Heart left ventricle (tissue), 16 donors: ENCODE measurements at places on chromosomes 4 and X.
A peak's percentile ranks its signal among the peaks of the same experiment; 100 is the strongest.

GRCh38 chrX:15500497-15500966, at the start of gene BMX:
Gene BMX, plus strand, starts transcription at chrX:15500807. Its CDS starts 7,547 bp downstream, at chrX:15508354.
- peak; percentile 30 for DNase-seq

GRCh38 chr4:99885063-99885664, 9.1 kb downstream of the LAMTOR3 start:
- DNase-seq: no peak

DNA sequence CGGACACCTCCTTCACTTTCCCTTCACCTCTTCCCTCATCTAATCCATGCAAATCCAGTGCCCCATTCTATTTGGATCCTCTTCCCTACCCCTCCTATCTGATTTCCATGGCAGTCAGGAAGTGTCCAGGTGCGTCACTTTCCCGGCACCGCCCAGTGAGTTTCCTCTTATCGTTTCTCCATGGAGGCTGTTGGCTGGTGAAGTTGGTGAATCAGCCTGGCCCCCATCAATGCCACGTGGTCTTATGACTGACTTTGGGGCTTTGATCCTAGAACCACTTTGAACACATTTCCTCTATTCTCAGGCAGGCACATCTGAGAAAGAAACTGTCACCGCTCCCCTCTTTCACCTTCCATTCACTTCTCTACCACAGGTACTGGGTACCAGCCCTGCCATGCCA, 137.8 kb downstream of the CEP135 start:
- no peak for DNase-seq

GRCh38 chrX:118348186-118348810, 2.4 kb downstream of the WDR44 start:
- no peak for DNase-seq

DNA sequence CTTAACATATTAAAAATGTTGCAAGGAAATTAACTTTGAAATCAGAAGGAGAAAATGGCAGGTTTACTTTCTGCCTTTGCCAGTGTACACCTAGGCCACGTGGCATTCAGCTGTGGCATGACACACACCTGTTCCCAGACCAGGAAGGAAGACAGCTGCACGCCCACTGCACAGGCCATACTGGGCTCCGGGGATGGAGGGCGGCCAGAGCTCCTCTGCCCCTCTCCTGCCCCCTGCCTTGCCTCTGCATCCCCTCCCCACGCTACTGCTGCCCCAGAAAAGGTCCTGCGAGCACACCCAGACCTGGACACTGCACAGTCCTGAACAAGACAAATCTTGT, 68.4 kb downstream of the GATB start:
- DNase-seq: no peak

DNA sequence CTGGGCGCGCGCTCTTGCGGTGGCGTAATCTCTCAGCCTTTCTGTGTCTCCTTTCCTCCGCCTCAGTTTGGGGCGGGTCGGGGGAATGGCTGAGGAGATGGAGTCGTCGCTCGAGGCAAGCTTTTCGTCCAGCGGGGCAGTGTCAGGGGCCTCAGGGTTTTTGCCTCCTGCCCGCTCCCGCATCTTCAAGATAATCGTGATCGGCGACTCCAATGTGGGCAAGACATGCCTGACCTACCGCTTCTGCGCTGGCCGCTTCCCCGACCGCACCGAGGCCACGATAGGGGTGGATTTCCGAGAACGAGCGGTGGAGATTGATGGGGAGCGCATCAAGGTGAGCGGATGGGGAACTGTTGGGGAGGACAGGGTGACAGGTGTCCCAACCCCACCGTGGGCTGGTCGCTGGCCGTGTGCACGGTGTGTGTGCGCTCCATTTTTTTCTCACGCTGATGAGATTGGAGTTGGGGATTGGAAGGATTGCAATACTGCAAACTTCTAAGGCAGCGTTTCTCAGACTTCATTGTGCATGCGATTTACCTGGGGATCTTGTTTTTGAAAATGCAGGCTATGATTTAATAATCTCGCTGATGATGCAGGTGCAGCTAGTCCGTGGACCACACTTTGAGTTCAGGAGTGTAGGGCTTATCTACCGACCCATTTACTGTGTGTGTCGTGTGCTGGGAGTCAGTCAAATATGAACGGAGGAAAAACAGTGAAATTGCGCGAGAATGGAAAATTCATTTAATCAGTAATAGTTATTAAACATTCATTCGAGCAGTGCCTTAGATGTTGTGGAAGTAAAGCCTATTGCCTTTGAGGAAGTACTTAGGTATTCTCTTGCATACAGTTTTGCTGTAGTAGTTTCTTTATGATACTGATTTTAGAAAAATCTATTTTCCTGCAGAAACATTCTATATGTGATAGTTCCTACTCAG, at the start of gene RAB33B:
TSS of gene RAB33B (plus strand) at position 11 of the 935 bp plus-strand sequence. CDS start at position 86, 75 bp downstream.
- no peak for DNase-seq

- DNase-seq: no peak
Observed at GRCh38 chr4:175536852-175537453, 275.1 kb downstream of the GPM6A start.

- DNase-seq: no peak
Observed at GRCh38 chrX:145099204-145099603, 148.1 kb upstream of the SPANXN1 start.

GRCh38 chrX:54695816-54696487, 102.1 kb downstream of the ITIH6 start:
- DNase-seq: no peak

GRCh38 chr4:182245541-182246215, 2.5 kb downstream of the TENM3 start:
- no peak for DNase-seq

GRCh38 chr4:1614854-1615595, 69.1 kb downstream of the FAM53A start:
- no peak for DNase-seq

DNA sequence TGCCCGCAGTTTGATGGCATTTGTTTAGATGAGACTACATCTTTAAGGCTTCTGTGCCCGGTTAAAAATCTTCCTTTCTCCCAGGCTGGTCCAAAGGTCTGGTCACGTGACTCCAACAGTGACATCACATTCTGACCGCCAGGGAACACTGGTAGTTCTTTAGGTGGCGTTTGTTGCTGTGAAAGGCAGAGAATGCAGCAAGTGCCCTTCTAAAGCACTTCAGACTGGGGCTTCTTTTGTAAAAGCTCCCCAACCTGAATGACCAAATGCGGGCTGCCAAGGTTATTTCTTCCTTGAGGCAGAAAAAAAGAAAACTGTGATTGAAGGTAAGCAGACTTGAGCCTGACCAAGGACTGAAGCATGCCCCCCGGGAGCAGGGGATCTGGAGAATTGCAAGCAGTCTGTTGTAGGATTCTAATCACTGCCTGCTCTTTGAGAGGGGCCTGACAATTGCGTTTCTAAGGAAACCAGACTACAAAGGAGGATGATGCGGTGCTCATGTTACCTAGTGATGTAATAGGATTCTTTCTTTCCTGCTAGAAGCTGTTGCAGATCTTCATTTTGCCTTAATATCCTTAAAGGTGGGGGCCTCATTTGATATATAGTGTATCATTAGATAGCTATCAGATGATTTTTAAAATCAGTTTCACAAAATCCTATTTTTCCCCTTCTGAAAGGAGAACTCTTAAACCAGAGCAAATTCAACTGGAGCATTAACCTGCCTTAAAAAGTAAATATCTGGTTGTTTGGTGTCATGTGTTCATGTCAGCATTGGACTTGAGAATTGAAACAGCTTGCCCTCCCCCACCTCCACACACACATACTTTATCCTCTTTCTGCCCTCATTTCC, 133.1 kb downstream of the AKAP4 start:
- DNase-seq: no peak

DNA sequence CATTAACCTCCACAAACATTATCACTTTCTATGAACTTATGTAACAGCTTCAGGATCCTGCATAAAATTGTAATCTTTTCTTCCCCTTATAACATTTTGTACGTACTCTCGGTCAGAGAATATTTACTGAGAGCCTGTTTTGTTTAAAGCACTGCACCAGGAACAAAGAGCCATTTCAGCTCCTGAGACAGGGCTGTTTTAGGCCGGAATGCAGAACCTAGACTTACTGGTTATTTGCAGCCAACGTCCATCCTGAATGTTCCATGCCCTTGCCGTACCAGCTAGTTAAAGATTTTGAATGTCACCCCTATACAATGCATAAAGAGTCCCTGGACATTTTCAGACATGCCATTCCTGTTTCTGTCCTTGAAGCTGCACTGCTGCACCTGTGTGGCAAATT, 248.8 kb downstream of the PCDH7 start:
- no peak for DNase-seq

GRCh38 chr4:167021545-167022155, 212.6 kb downstream of the SPOCK3 start:
- DNase-seq: peak; percentile 34

DNA sequence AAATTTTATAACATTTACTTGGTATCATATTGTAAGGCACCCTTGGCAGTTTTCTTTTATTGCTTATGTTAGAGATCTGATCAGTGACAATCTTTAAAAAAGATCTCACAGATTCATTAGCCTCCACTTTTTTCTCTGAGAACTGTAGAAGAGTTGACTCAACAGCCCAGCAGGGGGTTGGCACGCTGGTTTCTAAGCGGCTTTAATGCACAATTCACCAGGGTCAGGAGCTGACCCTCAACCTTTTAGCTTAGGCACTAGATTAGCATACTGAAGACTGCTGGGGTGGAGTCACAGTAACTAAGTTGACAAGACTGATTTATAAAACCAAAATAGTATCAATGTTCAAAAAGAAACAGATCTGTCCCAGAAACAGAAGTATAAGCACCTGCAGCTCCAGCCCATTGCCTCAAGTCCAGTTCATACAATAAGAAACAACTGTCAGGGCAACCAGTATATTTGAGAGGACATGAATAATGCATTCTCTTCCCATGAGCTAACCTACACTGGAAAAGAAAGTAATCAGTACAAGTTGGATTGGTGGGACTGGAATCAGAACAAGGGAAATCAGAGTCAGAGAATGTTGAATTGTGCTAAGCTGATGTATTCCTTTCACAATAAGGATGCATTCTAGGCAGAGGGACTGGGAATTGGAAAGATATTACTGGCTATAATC, 77.6 kb downstream of the PDE5A start:
- DNase-seq: no peak

- no peak for DNase-seq
Observed at GRCh38 chrX:118724775-118725174, 2.6 kb upstream of the IL13RA1 start.

DNA sequence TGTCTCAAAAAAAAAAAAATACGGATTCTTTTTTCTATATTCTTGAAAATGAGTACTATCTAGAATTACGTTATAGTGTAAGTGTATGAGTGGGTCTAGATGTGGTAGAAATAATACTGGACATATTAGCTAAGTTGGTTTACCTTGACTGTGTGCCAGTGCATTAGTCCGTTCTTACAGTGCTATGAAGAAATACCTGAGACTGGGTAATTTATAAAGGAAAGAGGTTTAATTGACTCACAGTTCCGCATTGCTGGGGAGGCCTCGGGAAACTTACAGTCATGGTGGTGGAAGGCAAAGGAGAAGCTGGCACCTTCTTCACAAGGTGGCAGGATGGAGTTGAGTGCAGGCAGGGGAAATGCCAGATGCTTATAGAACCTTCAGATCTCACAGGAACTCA, 92.4 kb downstream of the ARHGAP10 start:
- no peak for DNase-seq

- DNase-seq: no peak
Observed at GRCh38 chr4:91963486-91963885, 340.3 kb upstream of the GRID2 start.

DNA sequence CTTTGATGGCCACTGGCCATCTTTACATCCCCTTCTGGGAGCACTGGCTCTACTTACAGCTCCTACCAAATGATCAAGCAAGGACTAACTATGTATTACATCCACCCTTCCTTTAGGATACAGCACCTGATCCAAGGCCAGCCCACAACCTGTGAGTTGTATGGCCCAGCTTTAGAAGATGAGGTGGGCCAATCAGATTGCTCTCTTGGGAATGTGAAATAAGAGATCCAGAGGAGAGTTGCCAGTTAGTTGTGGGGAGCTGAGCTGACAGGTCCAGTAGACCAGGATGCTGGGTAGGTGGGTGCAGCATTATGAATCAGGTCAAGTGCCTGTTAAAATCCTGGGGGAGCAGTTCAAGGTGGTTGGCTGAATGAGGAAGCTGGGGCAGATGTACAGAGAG, 111.5 kb downstream of the GNL3L start:
- DNase-seq: no peak

DNA sequence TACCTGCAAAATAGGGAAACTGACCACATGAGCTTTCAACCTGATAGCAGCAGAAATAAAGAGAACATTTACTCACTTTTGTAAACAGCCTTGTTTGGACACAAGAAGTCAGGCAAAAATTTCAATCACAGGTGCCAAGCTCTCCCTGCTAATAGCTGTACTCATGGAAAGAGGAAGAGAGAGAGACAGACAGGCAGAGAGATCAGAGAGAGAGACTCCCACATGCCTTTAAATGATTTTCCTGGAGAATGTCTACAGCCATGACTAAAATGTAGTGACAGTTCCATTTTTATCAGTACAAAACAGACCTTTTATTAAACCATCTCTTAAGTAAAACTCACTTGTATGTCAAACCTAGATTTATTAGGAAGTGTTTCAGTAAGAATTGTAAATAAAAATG, 752.9 kb downstream of the TRAM1L1 start:
- DNase-seq: no peak

- DNase-seq: no peak
Observed at GRCh38 chrX:84189125-84189524, 1.1 kb upstream of the RPS6KA6 start.

DNA sequence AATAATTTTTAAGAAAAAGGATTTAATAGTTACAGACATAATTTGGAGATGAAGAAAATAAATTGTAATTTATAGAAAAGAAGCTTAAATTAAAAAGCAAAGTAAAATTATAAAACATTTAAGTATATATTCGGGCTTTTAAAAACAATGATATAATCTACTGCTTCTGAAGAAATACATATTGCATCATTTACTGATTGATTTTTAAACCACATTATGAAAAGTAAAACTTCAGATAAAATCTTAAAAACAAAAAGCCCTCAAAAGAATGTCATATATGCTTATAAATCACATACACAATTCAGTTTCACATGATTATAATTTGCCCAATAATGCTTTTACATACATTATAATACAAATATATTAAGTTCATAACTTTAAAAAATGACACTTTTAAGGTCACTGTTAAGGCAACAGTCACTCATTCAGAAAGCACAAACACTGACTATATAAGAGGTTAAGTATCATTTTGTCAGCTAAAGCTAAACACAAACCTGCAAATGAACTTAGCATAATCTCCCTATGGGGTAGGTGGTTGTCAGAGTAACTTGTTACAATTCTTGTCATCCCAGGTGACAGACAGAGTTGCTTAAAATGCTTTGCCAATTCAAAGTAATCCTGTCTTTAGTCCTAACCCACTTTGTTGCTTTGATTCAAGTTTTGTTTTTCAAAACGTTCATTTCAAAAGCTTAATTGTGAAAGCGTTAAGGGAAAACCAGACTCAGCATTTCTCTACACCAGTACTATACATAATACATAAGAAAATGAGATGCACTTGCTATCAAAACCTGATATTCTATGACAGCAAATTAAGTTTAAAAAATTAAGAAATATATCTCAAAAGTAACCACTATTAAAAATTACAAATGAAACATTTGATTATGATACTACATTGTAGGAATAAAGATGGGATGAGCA, 90.6 kb upstream of the MAB21L2 start:
- no peak for DNase-seq

- DNase-seq: no peak
Observed at GRCh38 chr4:119570401-119570800, 58.2 kb downstream of the PDE5A start.
